PC-9 (cell line): ENCODE measurements at places on chromosomes 12 and 14. TPM values are rescaled to one million over a fixed set of nuclear protein-coding genes. Genes with fewer than 3 reads are reported as not detected.

DNA sequence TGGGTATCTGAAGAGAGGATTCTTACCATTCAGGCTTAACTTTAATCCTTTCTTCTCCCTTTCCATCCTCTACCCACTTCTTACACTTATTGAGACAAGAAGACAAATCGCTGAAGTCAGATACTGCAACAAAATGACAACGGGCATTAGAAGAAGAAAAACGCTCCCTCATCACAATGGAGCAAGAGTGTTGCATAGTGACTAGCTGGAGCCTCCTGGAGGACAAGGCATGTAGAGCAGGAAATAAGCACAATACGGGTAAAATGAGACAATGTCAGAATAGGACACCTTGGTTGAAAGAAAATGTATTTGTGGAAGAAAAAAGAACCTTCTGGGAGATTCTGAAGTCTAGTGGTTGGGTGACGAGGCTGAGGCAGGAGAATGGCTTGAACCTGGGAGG, 501.0 kb downstream of the RERGL start:
- no peaks in the 10 kb centered on the region for H3K36me3 ChIP-seq
- peak; percentile 17 for DNase-seq
- no peak overlapping the region for H3K4me3 ChIP-seq
- no peaks in the 10 kb centered on the region for H3K27me3 ChIP-seq

DNA sequence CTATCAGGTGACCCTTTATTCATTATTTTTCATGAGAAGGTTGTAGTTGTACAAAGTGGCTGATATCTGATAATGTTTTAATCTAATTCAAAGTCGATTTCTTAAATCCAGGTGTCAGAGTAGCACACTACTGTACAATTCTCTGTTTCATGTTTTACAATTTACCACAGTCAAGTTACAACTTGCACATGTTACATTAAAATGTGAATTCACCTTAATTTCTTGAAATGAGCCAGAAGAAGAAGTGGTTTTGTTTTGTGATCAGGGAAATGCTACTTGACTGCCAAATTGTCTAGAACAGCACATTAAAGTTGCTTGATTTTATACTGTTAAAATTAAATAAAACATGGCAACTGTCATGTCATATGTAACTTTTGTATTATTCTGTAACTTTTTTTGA, 23.2 kb downstream of the LRRK2 start:
- H3K4me3 ChIP-seq: no peak overlapping the region
- DNase-seq: no peak
- no peak overlapping the region for H3K27ac ChIP-seq
- H3K4me1 ChIP-seq: no peaks in the 10 kb centered on the region

DNA sequence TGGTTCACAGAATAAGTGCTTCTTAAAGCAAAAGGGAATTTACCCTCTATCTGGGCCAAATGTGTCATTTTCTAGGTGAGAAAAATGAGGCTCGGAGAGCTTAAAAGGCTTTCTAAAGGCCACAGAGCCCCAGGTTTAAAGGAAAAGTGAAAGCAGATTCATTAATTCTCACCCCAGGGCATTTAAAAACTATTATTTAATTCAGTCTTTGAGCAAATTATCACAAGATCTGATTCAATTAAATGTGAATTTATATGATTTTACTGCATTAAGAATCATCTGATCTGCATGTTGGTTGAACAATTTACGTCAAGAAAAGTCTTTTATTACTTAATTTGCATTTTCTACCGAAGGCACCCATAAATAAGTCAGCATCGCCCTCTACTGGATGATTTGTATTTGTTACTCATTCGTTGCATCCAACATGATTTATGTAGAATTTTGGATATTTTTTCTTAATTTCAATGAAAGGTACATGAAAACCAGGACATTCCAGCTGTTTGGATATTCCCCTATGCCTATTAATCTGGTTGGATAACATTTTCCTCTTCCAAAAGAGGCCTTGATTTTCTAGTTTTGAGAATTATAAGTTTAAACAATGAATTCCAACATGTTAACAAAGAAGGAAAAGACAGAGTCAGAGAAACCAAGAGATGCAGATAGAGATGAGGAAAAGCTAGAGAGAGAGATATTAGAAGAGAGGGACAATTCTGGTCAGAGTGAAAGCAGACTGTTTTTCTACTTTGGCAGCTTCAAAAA, 19.1 kb upstream of the DHRS7 start:
- H3K36me3 ChIP-seq: no peaks in the 10 kb centered on the region
- H3K4me1 ChIP-seq: peaks cover 10% of the 10 kb centered on the region; the same call in 1 of the 2 replicates
- no peak for DNase-seq
- peak overlapping the region; percentile 55 for H3K4me3 ChIP-seq
- H3K27me3 ChIP-seq: no peaks in the 10 kb centered on the region

DNA sequence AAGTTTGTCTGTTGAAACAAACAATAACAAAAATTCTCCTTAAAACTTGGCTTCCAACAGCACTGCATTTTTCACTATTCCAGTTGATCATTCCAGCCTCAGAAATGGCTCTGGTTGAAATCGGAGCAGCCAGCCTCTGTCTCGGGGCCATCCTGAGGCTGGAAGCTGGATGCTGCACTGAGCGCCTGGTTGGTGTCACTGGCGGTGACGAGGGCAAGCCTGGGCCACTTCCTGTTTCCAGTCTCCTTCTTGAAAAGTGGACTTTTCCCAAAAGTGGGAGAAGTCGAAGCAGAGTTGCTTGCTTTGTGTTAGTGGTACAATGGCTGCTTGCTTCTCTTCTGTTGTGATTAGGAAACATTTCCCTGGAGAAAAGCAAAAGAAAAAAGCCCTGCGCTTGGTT, 48.7 kb downstream of the CCDC92 start:
- H3K27me3 ChIP-seq: peaks cover 74% of the 10 kb centered on the region
- H3K4me3 ChIP-seq: no peak overlapping the region
- no peaks in the 10 kb centered on the region for H3K4me1 ChIP-seq
- H3K36me3 ChIP-seq: no peaks in the 10 kb centered on the region
- no peak for DNase-seq

GRCh38 chr12:123897221-123897620, 75.4 kb downstream of the CCDC92 start:
- H3K27ac ChIP-seq: no peak overlapping the region
- H3K36me3 ChIP-seq: no peaks in the 10 kb centered on the region
- peaks cover 94% of the 10 kb centered on the region for H3K27me3 ChIP-seq
- H3K4me1 ChIP-seq: no peaks in the 10 kb centered on the region
- no peak for DNase-seq

GRCh38 chr12:113002155-113002554, 23.8 kb downstream of the OAS2 start:
- DNase-seq: no peak
- H3K27me3 ChIP-seq: peaks cover 47% of the 10 kb centered on the region
- no peak overlapping the region for H3K27ac ChIP-seq
- H3K36me3 ChIP-seq: no peaks in the 10 kb centered on the region

SBNO1 gene
- 31.9 and 43.1 TPM in 2 replicates for total RNA-seq

ARHGEF25 gene
- total RNA-seq: 12.9 and 18.8 TPM in 2 replicates

GUCY2C gene
- total RNA-seq: not detected in 2 replicates

KLHL33 gene
- total RNA-seq: 0.11 TPM in 1 of 2 replicates, not detected in the other

MYF5 gene
- not detected in 2 replicates for total RNA-seq
